ENCODE measurements at places on chromosomes 7 and 10.

DNA sequence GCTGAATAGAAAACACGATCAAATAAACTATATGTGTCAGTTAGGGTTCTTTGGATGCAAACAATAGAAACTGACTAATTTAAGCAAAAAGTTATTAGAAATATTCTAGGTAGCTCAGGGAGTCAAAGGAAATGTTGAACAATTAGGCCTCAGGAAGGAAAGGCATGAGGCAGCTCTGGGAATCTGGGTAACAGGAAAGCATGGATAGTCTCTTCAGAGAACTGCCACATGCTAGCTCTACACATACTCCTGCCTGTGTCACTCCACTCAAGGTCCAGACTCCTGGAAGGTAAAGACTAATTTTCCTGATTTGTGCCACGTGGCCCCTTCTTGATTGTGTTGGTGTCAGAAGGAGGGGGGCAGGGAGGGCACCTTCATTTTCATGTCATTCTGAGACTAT is 23.8 kb upstream of the PTTG1IP2 start:
- DNase-seq: no peak

GRCh38 chr10:101071267-101071884 is 9.6 kb downstream of the KAZALD1 start:
- DNase-seq: no peak

- DNase-seq: no peak
Measured at GRCh38 chr7:90320418-90320800, 695 bp downstream of the FAM237B start.

- DNase-seq: no peak
Measured at GRCh38 chr7:131937868-131938267, 381.4 kb upstream of the PODXL start.

Measured in activated T-helper 1 cell treated with Interleukin-2 at 50 U/mL for 16 hours (primary cell).